ENCODE measurements at places on chromosomes 7 and 10.

DNA sequence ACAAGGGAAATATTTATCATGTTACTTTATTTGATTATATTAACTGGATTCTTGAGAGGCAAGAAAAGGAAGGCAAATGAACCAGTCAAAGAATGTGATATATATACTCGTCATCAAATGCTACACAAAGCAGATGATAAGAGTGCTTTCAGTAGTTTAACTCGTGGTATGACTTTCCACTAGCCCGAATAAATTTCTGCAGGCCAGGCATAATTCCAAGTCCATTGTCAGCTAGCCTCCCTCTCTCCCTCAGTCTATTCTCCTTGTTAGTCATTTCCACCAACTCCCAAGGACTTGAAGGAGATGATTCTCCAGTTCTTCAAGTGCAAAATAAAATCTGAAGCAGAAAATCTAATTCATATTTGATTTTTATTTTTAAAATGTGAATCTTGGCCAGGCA is 190.5 kb downstream of the GLI3 start:
- DNase-seq: no peak

DNA sequence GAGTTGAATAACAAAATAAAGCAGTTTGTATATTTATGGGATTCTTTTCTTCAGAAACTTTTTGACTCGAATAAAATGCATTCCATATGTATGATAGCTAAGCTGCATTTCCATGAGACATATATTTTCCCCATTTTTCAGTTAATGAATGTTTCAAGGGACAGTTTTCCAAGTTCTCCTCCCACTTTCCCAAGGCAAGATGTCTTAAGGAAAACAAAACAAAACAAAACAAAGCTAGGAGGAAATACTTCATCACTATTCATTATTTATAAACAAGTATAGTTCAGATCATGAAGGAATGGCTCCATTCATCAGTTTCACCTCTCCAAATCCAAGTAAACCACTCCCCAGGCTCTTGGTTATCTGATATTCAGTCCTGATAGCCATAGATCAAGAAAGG is 261.0 kb downstream of the WDR11 start:
- DNase-seq: no peak

DNA sequence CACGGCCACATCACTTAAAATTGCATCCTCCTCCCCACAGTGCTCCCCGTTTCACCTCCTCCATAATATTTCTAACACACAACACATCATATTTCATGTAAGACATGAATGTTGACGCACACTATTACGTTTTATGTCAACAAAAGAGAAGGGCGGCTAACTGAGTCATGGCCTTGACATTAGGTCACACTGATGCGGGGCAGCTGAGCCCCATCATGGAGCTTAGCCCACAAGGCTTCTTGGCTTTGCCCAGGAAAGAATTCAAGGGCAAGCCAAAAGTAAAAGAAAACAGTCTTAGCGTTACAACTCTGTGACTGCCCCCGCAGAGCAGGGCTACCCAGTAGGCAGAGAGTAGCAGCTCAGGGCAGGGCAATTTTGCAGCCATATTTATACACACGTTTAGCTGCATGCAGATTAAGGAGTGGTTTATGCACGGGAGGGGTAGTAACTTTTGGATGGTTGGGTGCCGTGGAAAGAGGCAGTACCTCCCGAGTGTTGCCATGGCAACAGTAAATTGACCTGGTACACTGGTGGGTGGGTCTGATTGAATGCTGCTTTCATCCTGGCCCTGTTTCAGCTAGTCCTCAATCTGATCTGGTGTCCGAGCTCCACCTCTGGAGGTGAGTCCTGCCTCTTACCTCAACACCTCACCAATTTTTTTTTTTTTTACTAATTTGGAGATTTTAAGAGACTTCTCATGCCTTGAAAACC is 156.2 kb upstream of the FRMD4A start:
- no peak for DNase-seq

GRCh38 chr7:70193514-70193913 is 595.2 kb downstream of the AUTS2 start:
- no peak for DNase-seq

DNA sequence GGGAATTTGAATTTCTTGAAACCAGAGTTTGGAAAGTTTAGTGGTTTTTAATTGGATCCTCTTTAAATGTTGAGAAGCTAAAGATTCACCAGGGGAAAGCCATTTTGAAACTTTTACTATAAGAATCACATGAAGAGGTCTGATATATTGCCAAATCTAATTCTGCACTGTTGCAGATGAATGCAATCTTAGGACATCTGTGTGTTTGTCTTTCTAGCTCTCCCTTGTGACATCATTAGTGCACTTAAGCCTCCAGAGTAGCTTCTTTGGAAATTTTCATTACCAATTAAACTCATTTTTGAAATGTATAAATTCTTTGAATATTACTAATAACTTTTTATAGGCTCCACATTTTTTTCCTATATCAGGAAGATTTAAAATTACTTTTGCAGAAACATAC is 160.2 kb downstream of the BICC1 start:
- DNase-seq: no peak

DNA sequence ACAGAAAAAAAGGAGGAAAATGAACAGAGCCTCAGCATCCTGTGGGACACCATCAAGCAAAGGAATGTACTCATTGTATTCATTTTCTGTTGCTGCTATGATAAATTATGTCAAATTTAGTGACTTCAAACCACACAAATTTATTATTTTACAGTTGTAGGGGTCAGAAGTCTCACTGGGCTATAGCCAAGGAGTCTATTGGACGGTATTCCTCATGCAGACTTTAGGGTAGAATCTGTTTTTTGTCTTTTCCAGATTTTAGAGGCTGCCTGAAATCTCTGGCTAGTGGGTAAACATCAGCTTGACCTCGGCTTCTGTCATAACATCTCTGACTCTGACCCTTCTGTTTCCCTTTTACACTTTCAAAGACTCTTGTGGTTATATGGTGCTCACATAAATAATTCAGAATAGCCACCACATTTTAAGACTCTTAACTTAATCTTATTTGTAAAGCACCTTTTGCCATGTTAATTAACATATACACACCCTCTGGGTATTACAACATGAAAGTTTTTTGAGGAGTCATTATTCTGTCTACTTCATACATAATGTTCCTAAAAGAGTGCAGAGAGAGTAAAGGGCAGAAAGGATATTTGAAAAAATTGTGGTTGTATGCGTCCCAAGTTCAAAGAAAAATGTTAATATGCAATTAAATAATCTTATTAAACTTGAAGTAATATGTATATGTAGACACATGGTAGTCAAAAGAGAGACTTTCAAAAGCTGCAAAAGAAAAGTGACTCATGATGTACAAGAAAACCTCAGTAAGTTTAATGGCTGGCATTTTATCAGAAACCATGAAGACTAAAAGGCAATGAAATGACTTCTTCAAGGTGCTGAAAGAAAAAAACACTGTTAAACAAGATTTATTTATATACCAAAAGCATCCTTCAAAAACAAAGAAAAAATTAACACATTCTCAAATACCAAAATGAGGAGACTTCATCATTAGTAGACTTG is 70.8 kb upstream of the MEOX2 start:
- DNase-seq: no peak

GRCh38 chr7:76282344-76283253 is 19.9 kb upstream of the HSPB1 start:
- no peak for DNase-seq

DNA sequence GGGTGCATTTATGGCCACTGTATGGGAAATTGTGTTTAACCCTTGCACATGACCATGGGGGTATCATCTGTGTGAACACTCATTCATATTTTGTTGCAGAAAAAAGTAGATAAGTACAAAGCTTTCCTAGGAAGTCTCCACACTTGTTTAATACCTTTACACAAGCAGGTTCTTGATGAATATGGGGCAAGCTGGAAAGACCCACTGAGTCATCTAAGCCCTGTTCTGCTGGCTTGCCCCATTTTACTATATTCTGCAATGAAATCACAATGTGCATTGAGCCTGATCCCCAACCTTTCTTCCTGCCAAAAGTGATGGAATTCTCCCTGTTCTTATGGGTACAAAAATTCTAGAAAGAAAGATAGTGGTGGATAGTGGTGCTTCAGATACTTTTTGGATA is 99.8 kb downstream of the CCDC71L start:
- DNase-seq: no peak

DNA sequence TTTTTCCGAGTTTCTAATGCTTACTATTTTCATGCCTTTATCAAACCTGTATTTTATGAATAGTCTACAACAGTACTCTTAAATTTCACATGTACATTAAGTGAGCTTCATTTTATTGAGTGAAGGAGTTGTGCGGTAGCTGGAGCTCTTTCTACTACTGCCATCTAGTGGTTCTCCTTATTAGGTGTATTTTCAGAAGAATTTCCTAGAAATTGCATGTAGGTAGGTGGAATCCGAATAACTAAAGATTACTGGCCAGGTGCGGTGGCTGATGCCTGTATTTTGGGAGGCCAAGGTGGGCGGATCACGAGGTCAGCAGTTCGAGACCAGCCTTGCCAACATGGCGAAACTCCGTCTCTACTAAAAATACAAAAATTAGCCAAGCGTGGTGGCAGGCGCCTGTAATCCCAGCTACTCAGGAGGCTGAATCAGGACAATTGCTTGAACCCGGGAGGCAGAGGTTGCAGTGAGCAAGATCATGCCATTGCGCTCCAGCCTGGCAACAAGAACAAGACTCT is 38.3 kb downstream of the LRRC72 start:
- DNase-seq: no peak

DNA sequence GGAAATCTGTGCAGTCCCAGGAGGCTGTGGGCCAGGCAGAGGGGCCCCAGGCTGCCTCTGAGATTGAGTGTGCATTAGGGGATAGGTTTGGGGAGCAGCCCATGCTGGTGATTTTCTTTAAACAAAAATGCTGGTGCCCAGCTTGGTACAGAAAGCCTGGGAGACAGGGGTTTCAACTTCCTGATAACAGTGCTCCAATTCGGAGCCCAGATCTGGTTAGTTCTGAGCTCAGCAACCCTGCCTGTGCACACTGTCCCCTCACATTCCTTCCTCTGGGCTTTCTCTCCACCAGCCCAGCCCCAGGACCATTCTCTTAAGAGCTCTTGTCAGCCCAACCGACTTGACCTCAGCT is 379.2 kb upstream of the ZMIZ1 start:
- no peak for DNase-seq

GRCh38 chr10:52956461-52956860 is 183.9 kb upstream of the MBL2 start:
- DNase-seq: no peak

DNA sequence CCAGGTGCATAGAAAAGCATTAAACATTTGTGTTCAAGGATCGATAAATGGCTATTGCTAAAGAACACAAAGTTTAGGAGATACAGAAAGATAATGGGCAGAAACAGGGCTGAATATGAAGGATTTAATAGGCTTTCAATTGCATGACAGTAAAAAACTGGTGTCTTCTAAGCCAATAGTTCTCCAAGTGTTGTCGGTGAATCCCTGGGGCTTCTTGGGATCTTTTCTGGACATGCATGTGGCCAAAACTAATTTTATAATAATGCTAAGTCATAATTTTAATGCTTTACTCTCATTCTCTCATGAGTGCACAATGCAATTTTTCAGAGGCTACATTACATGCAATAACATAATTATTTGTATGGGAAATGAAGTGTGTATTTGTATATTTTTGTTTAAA is 521.1 kb upstream of the ANKRD30A start:
- DNase-seq: no peak

- DNase-seq: no peak
These were observed 1.3 kb downstream of the FBXL15 start for GRCh38 chr10:102421757-102422512.

GRCh38 chr7:2728316-2729030 is 40.5 kb downstream of the AMZ1 start:
- DNase-seq: no peak

DNA sequence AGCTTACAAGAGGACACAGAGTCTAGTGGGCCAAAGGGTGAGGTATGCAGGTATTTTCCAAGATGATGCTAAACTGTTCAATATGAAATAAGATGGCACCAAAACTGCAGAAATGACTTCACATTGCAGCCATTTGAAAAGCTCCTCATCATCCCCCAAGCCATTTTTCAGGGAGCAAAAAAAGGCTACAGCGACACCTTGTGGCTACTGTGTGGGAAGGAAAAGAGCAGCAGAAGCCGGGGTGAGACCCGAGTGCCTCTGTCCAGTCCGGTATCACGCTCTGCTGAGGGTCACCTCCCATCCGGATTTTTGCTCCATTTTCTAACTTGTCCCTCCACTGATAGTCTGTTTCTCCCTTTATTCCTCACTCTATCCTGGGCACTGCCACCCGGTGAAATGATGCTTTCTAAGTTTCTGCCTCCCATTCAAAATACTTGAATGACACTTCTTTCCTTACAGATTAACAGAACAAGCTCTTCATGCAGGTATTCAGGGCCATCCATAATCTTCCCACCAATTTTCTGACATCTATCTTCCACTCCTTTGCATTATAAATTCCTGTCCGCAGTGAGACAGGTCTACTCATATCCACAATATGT is 220.2 kb downstream of the DGKI start:
- DNase-seq: no peak

DNA sequence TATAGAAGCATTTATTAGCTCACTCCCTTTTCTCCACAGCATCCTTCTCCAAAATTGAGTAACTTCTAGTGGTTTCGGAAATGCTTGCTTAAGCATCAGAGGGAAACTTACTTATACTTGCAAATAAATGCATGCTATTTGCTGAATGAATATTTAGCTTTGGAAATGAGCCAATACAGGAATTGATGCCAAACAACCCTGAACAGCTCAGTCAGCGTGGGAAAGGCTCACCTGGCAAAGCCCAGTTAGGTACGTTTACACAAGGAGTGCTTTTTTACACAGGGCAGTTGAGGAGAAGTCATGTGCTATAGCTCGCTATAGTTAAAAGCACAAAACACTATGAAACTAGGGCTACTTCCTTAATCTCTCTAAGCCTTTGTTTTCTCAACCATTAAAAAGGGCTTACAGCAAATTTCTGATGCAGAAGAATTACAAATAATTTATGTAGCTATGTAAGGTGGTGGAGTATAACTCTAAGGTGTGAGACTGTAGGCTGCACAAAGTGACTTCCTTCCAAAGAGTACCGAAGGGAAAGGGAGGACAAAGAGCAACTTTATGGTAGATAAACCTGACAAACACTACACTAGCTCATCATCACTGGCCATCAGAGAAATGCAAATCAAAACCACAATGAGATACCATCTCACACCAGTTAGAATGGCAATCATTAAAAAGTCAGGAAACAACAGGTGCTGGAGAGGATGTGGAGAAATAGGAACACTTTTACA is 498.2 kb downstream of the PHTF2 start:
- DNase-seq: no peak

- no peak for DNase-seq
These were observed 48.9 kb upstream of the HABP2 start for GRCh38 chr10:113503930-113504329.

- no peak for DNase-seq
These were observed 101.0 kb downstream of the DIP2C start for GRCh38 chr10:588246-589165.

- DNase-seq: no peak
These were observed 12.3 kb upstream of the ASCC1 start for GRCh38 chr10:72228318-72228751.

Measured in right renal cortex interstitium (tissue), 3 donors.